ENCODE measurements at places on chromosomes 1 and 21. TPM values are rescaled to one million over a fixed set of nuclear protein-coding genes. Genes with fewer than 3 reads are reported as not detected.
A peak's percentile ranks its signal among the peaks of the same experiment; 100 is the strongest.

DNA sequence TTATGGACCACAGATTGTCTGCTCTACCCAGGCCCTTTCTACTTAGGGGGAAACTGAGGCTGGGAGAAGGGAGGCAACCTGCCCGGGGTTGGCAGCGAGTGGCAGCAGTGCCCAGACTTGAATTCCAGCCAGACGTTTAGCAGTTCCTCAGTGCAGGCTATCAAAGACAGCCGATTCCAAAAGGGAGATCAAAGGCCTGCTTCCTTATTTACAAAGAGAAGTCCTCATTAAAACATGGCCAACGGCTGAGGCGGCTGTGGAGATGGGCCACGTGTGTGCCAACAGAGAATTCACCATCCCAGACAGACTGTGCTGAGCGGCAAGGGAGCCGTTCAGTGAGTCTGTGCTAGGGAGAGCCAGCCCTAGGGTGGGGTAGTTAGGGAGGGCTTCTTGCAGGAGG, 27.7 kb downstream of the C1QB start:
- DNase-seq: no peak

- DNase-seq: no peak
Observed at GRCh38 chr1:2290595-2291510, 62.7 kb downstream of the SKI start.

DNA sequence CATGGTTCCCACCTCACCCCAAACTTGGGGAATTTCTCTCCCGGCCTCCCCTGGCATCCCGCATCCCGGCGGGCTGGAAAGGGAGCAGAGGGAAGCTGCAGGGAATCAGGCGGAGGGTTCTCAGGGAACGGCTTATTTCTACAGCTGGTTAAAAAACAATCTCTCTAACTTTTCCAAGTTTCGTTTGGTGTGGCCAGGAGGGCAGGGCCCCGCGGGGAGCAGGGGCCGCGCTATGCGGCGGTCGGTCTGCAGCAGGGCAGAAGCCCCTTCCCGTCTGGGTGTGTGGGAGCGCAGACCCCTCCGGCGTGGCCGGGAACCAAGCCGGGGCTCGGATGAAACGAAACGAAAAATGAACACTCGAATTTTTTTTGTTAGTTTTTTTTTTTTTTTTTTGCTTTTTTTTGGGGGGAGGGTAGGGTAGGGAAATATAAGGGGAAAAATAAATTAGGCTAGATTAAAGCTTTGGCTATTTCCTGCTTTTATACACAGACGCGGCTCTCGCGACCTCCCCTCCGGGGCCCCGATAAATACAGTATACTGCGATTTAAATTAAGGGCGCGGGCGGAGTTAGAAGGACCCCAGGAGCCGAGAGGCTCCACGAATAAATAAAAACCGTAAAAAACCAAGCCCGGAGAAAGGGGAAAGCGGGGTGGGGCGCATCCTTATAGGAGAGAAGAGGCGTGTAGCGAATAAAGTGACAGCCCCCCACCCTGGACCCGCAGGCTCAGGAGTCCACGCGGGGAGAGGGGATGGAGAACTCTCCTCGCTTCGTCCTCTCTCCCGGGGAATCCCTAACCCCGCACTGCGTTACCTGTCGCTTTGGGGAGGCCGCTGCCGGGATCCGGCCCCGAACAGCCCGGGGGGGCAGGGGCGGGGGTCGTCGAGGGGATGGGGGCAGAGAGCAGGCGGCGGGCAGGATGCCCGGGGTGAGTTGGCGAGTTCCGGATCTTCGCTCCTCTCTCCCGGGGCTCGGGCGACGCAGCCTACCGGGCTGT, 2.1 kb downstream of the POU3F1 start:
- no peak for DNase-seq

DNA sequence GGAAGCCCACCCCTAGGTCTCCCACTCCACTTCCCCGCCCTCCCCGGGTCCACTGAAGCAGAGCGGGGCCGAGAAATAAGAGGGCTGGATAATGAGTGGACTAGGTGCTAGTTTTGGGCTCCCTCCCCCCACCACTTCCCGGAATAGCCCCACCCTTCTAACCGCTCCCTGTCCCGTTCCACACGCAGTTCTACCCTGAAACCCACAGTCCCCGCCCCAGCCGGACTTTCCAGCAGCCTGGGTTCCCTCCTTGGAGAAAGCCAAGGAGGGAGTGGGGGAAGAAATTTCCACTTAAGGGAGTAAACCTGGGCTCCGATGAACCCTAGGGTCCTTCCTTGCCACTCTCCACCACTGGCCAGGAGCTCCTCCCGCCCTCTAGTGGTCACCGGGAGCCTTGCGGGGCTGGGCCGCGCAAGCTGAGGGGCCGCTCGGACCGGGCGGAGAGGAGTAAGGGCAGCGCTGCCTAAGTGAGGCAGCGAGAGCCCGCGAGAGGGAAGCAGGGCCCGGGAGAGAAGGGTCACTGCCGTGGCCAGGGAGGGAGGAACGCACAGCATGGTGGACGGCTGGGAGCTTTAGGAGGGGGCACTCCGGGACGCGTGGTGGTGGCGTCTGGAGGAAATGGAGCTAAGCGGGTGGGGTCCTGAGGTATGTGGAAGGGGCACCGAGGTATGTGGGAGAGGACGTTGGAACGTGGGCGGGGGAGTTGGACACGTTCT, 14.3 kb downstream of the THBS3 start:
- DNase-seq: peak; percentile 91

DNA sequence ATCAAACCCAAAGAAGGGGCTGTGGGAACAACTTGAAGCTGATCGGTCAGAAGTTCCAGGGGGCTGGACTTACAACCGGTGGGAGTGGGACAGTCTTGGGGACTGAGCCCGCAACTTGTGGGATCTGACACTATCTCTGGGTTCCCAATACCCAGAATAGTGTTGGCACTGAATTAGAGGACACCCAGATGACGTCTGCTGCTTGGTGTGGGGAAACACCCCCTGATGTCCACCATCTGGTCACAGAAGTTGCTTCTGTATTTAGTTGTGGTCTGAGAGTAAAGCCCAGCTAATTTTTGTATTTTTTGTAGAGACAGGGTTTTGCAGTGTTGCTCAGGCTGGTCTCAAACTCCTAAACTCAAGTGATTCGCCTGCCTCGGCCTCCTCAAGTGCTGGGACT, 28.8 kb downstream of the SERBP1 start:
- no peak for DNase-seq

GRCh38 chr1:101567582-101568189, 330.9 kb downstream of the S1PR1 start:
- DNase-seq: peak; percentile 6

ALG14 gene
- 3.6 TPM for total RNA-seq

LBR gene
- 87.0 TPM for total RNA-seq
